ENCODE measurements at places on chromosomes 5 and 9.

- DNase-seq: peak; percentile 94
Measured at GRCh38 chr9:34178436-34179212, at the start of gene UBAP1. UBAP1 (plus strand) TSS chr9:34179043; CDS start chr9:34220915, 41,872 bp downstream.

DNA sequence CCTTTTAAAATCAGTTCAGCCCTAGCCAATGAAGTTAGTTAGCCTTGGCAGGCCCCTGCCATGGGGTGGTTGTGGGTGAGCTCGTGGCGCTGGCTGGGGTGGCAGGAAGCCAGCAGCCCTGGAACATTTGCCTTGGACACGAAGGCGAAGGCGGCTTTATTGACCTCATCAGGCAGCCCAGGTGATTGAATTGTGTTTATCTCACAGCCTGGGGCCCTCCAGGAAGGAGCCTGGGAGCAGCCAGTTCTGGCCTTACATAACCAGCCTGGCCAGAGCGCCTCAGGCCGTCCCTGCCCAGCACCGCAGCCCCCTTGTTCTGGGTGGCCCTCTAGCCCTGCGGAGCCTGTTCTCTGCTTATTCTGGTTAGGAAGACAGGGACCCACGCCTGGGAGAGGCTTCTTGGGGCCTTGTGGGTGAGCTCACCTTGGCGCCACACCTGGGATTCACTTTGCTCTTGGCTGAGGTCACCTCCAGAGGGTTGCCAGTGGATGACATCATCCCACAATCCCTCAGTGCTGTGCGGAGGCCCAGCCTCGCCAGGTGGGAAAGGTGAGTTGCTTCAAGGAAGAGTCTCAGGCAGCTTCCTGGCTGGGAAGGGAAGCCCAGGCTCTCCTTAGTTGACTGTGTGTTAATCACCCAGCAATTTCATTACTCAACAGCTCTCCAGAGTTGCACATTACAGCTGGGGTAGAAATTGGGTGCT lies 54.4 kb upstream of the RPL26L1 start:
- DNase-seq: no peak

DNA sequence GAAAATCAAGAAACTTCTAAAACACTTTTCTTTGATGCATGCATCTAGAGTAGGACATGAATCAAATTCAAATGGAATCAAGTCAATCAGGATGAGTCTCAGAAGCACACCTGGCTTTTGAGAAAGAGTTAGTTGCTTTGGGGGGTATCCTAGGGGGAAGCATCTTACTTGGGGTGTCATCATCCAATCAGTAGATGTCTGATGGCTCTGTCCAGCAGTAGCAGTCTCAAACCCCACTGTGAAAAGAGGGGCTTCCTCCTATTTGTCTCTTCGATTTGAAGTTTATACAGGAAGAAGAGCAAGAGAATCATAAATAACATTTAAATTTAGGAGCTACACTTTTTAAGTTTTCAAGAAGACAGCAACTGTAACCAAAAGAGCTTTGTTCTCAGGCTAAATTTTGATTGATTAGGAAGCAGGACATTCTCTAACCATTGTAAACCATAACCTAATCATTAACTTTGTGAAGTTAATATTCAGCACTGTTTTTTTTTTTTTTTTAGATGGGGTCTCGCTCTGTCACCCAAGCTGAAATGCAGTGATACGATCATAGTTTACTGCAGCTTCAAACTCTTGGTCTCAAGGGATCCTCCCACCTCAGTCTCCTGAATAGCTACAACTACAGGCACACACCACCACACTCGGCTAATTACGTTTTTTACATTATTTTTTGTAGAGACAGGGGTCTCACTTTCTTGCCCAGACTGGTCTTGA lies 614.7 kb downstream of the CSNK1G3 start:
- DNase-seq: no peak

DNA sequence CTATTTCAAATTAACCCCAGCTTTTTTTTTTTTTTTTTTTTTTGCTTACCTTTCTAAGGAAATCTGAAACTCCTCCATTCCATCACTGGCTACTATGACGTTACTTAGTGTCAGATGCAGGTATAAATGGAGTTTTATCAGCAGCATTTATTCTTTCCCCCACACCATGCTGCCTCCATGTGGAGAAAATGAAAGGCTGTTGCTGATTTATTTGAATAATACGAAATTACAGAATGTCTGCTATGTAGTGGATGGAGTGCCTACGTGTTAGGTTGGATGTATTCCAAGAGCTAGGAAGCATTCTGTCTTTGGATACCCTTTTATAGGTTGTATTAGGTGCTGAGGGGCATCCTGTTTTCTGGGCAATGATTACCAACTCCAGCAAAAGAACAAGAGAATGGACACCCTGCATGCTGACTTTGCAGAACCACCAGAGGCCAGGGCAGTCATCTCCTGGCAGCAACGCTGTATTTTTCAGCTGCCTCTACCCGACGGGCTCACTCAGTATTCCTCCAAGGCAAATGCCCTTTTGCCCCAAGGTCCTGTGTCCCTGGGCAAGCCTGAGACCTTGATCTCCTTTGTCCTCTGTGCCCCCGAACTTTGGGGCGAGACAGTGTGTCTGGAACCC lies 199.5 kb downstream of the ALDH1A1 start:
- peak; percentile 4 for DNase-seq

GRCh38 chr9:82438581-82438980 lies 450.0 kb downstream of the SPATA31D1 start:
- DNase-seq: no peak

DNA sequence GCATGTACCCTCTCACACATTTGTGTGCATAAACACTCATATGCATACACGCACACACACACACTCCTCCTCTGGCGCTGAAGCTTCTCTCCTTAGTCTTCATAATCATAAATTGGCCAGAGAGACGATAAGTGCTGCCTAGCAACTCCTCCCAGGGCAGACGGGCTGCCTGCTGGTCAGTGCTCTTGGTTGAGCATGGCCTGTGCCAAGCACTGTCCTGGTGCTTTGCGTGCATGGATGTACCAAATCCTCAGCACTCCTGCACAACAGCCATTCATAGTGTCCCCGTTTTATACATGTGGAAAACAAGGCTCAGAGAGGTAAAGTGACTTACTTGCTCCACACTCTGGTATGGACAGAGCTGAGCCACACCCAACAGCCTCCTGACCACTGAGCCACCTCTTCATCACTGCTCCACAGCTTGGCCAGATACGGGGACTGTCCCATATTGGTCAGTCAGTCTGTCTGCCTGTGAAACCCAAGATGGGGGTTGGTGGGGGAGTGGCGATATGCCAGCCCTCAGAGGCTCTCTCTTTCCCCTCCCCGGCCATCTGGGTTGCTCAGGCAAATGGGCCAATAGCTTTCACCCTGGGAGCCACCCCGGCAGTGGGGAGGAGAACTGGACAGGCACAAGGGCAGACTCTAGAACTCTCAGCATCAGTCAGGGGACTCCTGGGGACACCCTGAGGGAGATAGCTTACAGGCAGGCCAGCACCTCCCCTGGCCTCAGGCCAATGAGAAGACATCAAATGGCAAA lies 64.3 kb upstream of the GARNL3 start:
- DNase-seq: no peak
